ENCODE measurements at places on chromosomes 5 and 9.

- DNase-seq: no peak
These were observed 376.6 kb downstream of the EFNA5 start for GRCh38 chr5:107294211-107294550.

DNA sequence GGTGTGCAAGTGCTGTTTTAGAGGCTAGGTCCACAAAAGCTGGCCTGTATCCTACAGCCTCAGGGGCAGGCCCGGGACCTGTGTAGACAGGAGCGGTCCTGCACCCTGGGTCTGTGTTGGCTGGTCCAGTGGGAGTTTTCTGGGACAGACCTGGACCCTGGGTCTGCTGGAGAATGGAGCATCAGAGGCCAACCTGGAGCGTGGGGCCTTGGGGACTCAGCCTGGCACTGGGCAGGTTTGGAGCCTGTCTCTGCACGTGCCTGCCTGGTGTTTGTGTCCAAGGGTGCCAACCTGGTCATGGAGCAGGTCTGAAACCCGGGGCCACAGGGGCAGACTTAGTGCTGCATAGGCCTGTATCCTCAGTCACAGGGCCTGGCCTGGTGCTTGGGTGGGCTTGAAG is 45.8 kb downstream of the SRFBP1 start:
- no peak for DNase-seq

DNA sequence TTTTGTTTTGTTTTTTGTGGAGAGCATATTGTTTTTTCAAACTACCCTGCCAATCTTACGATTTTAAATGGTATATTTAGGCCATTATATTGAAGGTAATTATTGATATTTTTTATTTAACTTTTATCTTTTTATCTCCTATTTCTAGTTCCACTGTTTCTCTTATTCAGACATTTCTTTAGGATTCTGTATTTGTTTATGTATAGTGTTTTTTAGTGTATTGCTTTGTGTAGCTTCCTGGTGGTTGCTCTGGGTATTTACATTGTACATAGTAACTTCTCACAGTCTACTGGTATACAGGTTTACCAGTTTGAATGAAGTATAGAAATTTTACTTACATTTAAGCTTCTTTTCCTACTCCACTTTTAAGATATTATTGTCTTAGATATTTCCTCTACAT is 63.2 kb downstream of the ERCC6L2 start:
- no peak for DNase-seq

- DNase-seq: no peak
These were observed 48.4 kb upstream of the AFAP1L1 start for GRCh38 chr5:149223081-149223848.

DNA sequence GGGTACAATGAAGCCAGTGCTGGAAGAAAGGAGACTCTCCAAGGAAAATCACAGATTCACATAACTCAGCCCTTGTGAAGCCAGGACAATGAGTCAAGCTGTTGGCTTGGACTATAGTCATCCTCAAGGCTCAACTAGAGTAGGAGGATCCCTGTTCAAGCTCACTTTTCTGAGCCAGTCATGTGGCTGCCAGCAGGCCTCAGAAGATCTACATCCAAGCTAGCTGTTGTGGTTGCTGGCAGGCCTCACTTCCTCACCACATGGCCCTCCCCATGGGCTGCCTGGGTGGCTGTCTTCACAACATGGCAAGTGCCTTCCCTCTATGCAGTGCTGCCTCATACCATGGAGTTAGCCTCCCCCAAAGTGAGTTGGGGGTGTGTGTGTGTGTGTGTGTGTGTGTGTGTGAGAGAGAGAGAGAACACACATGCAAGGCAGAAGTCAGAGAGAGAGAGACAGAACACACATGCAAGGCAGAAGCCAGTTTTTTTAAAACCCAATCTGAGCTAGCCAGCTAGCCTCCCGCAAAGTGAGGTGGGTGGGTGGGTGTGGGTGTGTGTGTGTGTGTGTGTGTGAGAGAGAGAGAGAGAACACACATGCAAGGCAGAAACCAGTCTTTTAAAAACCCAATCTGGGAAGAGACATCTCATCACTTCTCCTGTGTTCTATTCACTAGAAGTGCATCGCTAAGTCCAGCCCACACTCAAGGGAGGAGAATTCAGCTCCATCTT is 17.1 kb downstream of the SCAI start:
- DNase-seq: peak; percentile 72

GRCh38 chr5:93595420-93596147 is 12.6 kb downstream of the NR2F1 start:
- no peak for DNase-seq
